Effector memory CD4-positive, alpha-beta T cell (primary cell): ENCODE measurements at places on chromosomes 16 and 17.

- H3K27me3 ChIP-seq = no peaks in the 10 kb centered on the region
- H3K27ac ChIP-seq = no peak overlapping the region
- DNase-seq = no peak
- no peaks in the 10 kb centered on the region for H3K36me3 ChIP-seq
- peaks cover 4% of the 10 kb centered on the region for H3K4me1 ChIP-seq
Observed at GRCh38 chr16:11208916-11209665, 46.9 kb downstream of the SOCS1 start.

- H3K36me3 ChIP-seq = no peaks in the 10 kb centered on the region
- H3K4me1 ChIP-seq = no peaks in the 10 kb centered on the region
- no peak overlapping the region for H3K4me3 ChIP-seq
- DNase-seq = no peak
Observed at GRCh38 chr17:81379523-81379942, 15.7 kb upstream of the BAHCC1 start.

- no peak for DNase-seq
- H3K27ac ChIP-seq = no peak overlapping the region
- no peaks in the 10 kb centered on the region for H3K27me3 ChIP-seq
- no peak overlapping the region for H3K4me3 ChIP-seq
Observed at GRCh38 chr17:79038545-79039135, 14.7 kb downstream of the C1QTNF1 start.

DNA sequence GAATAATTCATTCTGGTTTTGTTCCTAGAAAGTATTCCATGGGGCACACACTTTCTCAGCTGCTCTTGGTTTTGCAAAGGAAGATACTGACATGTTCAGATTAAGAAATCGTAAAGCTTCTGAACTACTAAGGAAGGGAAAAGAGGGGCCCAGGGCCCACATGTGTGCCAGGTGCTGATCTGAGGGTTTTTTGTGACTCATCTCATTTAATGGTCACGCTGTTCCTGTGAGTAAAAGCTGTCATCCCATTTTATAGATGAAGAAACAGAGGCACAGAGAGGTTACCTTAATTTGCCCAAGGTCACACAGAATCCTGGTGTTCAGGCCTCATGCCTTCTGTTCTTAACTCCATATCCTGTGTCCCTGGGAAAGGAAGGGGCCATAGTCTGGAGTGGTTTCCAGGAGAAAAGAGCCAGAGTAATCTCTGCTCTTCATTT, 113.2 kb downstream of the MSI2 start:
- H3K27me3 ChIP-seq = no peaks in the 10 kb centered on the region
- H3K4me1 ChIP-seq = no peaks in the 10 kb centered on the region
- DNase-seq = no peak
- H3K4me3 ChIP-seq = no peak overlapping the region

DNA sequence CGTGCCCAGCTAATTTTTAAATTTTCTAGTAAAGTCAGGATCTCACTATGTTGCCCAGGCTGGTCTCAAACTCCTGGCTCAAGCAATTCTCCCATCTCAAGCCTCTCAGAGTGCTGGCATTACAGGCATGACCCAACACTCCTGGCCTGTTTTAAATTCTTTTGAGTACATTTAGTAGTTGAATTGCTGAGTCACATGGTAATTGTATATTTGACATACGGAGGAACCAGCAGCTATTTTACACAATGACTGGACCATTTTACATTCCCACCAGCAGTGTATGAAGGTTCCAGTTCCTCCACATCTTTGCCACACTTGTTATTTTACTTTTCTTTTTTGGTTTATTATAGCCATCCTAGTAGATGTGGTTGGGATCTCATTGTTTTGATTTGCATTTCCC, 43.6 kb downstream of the RHOT1 start:
- H3K27me3 ChIP-seq = no peaks in the 10 kb centered on the region
- no peak for DNase-seq
- no peaks in the 10 kb centered on the region for H3K4me1 ChIP-seq
- H3K4me3 ChIP-seq = no peak overlapping the region

DNA sequence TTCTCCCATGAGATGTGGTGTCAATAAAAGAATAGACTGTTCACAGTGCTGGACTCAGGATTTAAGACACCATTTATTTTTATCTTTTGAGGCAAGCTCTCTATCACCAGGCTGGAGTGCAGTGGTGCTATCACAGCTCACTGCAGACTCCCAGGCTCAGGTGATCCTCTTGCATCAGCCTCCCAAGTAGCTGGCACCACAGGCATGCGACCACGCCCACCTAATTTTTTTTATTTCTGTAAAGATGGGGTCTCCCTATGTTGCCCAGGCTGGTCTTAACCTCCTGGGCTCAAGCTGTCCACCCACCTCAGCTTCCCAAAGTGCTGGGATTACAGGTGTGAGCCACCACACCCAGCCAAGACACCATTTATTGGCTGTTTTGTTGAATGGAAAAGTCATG, 18.6 kb upstream of the DRG2 start:
- peaks cover 11% of the 10 kb centered on the region for H3K36me3 ChIP-seq
- no peaks in the 10 kb centered on the region for H3K4me1 ChIP-seq
- no peaks in the 10 kb centered on the region for H3K27me3 ChIP-seq
- no peak overlapping the region for H3K4me3 ChIP-seq

GRCh38 chr16:12260119-12260646, 283.6 kb downstream of the SNX29 start:
- H3K4me1 ChIP-seq = no peaks in the 10 kb centered on the region
- DNase-seq = no peak
- no peaks in the 10 kb centered on the region for H3K27me3 ChIP-seq
- H3K4me3 ChIP-seq = no peak overlapping the region

- peaks cover 51% of the 10 kb centered on the region for H3K36me3 ChIP-seq
- no peak overlapping the region for H3K4me3 ChIP-seq
- no peaks in the 10 kb centered on the region for H3K27me3 ChIP-seq
- no peak for DNase-seq
- H3K27ac ChIP-seq = no peak overlapping the region
Observed at GRCh38 chr16:307691-308312, 24.8 kb downstream of the PDIA2 start.

DNA sequence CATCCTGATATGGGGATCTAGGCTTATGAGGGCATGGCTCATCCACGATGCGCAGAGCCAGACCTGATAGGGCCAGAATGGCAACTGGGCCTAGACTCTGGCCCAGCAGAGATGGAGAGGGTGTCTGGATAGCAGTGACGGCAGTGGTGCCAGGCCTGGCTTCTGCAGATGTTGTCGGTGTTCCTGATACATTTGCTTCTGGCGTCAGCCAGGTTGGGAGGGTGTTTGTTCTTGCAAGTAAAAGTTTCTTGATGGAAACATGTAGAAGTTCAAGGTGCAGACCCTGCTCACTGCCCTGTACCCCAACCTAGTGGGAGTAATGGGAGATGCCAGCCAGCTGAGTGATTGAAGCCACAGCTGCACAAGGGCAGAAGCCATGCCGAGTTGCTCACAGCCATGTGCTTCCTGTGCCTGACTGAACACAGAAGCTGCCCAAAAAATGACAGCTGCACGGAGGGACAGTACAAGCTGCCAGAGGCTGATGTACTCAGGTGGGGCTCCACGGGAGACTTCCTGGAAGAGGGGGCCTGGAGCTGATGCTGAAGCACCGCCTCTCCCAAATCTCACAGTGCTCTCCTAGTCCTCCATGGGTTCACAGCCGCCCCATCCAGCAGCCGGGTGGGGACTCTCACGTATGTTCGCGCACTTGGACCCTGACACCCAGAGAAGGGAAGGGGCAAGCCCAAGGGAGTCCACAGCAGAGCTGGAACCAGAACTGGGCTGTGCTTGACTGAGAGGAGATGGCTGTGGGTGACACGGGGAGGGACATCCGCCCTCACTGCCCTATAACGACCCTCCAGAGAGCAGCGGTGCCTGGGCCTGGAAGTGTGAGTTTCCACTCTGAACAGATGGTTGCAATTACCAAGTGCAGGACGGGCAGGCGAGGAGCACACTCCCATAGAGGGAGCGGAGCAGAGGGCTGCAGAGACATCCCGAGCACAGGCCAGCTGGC, 78.7 kb downstream of the N4BP1 start:
- H3K4me1 ChIP-seq = no peaks in the 10 kb centered on the region
- H3K27me3 ChIP-seq = no peaks in the 10 kb centered on the region
- no peak overlapping the region for H3K27ac ChIP-seq
- no peak overlapping the region for H3K4me3 ChIP-seq
- no peaks in the 10 kb centered on the region for H3K36me3 ChIP-seq

DNA sequence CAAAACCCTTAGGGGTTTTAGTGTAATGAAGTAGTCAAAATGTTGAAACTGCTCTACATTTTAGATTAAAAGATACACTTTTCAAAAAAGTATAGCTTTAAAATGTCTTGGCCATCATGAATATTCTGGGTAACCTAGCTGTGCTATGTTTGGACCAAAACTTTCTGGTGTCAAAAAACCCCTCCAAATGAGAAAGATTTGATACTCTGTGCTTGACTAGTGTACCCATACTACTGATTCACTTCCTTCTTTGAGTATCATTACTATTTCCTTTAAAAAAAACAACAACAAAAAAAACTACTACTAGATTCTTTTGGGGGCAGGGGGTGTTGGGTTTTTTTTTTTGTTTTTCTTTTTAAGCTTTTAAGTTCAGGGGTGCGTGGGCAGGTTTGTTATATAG, 37.3 kb downstream of the PTRH2 start:
- H3K4me3 ChIP-seq = no peak overlapping the region
- DNase-seq = no peak
- H3K36me3 ChIP-seq = peaks cover 55% of the 10 kb centered on the region
- H3K27ac ChIP-seq = no peak overlapping the region
- H3K4me1 ChIP-seq = no peaks in the 10 kb centered on the region
- no peaks in the 10 kb centered on the region for H3K27me3 ChIP-seq

DNA sequence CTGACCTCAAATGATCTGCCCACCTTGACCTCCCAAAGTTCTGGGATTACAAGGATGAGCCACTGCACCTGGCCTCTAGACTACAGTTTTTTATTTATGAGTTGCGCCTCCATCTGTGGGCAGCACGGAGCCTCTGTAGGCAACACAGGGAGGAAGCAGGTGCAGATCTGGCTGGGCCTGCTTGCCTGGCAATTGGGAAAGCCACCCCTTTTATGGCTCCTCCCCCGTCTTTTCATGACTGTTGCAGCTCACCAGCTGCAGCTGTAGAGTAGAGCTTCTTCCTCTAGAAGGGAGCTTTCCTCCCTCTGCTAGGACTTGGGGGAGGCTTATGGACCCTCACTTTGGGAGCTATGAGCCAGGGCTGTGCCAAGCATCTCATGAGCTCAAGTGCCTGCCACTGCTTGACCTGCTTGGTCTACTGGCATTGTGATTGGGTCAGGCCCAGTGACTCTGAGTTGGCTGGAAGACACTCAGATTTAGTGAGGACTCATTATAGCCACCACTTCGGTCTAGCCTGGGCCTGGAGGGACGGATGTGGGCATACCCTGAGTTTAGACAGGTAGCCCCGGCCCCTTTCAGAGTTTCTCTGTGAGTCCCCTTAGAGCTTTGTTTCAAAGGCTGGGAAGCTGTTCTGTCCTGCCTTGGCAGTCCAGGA, 6.9 kb upstream of the SLC7A6 start:
- no peak overlapping the region for H3K27ac ChIP-seq
- DNase-seq = no peak
- H3K36me3 ChIP-seq = peaks cover 24% of the 10 kb centered on the region
- H3K27me3 ChIP-seq = no peaks in the 10 kb centered on the region
- peaks cover 4% of the 10 kb centered on the region for H3K4me1 ChIP-seq

GRCh38 chr17:10032118-10032852, 127.2 kb upstream of the RCVRN start:
- no peak for DNase-seq
- H3K36me3 ChIP-seq = no peaks in the 10 kb centered on the region
- no peaks in the 10 kb centered on the region for H3K4me1 ChIP-seq
- no peaks in the 10 kb centered on the region for H3K27me3 ChIP-seq
